ENCODE measurements at places on chromosomes 12 and 14.

DNA sequence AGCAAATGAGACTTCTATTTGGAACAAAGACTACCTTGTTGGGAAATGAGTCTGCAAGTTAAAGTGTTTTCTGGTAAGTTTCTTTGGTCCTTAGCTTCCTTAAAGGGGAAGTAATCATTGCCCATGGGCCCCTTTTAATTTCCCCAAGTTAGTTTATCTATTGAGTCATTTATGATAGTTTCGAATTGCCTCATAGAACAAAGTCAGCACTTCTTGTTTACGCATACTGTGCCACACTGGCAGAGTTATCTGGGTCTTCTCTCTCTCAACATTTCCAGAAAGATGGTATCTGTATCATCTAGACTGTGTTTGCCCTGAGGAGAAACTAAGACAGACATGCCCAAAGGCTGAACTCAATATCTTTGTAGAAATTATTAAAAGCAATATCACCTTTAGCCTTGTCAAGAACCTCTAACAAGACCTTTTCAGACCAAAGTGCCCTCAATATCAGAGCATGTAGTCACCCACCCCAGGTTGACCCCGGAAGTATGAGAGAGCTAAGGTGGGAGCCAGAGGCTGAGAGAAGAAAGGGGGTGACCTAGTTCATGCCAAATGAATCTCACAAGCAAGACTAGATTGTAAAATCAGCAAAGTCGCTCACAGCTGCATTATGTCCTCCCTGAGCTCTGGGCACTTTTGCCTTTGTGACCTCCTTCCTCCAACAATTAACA is 40.0 kb downstream of the GPR65 start:
- DNase-seq = no peak

DNA sequence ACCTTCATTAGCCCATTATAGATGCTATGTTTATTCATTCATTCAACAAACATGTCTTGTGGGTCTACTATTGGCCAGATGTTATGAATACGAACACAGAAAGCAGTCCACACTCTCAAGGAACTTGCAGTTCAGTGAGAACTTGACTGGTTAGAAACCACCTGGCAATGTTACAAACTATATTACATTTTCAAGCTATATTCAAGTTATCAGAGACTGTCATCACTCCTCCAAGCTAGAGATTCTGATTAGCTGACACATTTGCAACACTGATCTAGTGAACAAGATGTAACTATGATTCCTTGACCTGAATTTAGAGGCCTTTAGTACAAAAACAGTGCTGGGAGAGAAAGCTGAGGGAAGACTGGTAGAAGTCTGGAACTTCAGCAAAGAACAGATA is 170.7 kb upstream of the EEA1 start:
- DNase-seq = no peak

DNA sequence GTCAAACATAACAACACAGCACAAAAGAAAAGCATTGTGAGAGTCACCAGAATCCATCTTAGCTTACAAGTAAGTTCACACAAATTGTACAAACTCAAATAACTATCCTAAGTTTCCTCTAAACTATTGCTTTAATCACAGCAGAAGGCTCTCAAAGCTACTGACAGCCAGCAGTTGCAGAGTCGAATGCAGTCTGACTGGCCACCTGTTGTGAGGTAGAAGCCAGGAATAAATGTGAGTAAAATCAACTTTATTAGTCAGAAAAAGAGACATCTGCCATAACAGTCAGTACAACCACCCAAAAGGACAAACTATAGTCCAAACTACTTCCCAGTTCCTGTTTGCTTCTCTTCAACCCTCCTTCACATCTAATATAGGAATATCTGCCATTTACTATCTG is 231.7 kb upstream of the USP15 start:
- no peak for DNase-seq

GRCh38 chr12:23752245-23752644 is 197.2 kb downstream of the SOX5 start:
- no peak for DNase-seq

DNA sequence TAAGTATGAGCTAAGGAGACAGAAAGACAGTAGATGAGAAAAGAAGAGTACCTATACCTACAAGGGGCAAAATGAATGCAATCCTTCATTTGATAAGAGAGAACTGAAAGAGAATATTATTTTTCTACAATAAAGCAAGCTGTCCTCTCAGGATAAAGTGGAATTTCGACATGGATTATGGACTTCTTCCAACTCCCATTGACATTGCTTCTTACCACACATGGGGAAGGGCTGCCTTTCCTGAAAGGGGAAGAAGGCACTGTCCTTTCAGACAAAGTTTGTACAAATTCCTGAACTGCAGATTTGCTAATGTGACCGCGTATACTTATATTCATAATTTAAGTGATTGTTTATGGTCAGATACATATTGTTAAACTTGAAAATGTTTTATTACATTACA is 4.3 kb upstream of the HEBP1 start:
- no peak for DNase-seq

DNA sequence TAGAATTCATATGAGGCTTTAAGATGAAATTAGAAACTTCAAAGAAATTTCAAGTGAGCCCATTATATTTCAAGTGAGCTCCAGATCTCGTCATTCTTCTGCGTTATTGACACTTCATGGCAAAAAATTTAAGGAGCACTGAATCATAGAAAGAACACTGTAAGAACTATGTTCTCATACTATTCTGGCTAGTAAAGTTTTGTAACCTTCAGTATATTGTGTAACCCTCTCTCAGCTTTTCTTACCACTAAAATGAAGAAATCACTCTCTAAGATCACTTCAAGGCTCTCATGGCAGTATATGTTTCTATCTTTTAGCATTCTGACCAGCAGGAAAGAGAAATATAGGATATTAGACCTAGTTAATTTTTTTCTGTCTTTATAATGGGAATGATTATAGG is 6.3 kb downstream of the GPHN start:
- no peak for DNase-seq

DNA sequence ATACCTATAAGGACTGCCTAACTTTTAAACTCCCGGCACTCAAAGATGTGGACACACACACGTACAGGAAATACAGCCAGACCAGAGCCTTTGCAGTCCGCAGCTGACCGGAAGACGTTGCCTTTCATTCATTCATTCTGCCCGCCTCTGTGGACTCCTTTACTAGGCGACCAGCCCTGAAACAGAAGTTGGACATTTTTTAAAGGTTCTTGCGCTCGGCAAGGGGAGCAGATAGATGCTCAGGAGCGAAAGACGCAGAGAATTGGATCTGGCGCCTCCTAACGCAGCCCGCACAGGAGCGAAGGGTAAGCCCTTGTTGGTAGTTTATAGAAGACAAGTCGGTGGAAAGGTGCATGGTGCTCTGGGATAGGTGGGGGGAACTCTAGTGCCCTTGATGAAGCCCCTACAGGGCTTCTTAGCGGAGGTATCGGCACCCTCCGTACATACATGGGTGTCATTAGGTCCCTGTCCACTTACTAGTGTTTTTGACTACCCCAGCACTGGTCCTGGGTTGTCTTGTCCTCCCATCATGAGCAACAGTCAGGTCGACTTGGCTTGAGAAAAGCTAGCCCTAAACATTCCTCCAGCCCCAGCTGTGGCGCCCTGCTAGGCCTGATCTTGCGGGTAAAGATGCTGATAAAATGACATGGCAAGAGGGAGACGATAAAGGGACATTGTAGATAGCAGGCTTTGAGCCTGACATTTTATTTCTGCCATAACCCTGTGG is at the start of gene KDM2B:
TSS of gene KDM2B (minus strand) at position 65 of the 727 bp plus-strand sequence. CDS start 112 bp downstream, outside the sequence.
- no peak for DNase-seq

DNA sequence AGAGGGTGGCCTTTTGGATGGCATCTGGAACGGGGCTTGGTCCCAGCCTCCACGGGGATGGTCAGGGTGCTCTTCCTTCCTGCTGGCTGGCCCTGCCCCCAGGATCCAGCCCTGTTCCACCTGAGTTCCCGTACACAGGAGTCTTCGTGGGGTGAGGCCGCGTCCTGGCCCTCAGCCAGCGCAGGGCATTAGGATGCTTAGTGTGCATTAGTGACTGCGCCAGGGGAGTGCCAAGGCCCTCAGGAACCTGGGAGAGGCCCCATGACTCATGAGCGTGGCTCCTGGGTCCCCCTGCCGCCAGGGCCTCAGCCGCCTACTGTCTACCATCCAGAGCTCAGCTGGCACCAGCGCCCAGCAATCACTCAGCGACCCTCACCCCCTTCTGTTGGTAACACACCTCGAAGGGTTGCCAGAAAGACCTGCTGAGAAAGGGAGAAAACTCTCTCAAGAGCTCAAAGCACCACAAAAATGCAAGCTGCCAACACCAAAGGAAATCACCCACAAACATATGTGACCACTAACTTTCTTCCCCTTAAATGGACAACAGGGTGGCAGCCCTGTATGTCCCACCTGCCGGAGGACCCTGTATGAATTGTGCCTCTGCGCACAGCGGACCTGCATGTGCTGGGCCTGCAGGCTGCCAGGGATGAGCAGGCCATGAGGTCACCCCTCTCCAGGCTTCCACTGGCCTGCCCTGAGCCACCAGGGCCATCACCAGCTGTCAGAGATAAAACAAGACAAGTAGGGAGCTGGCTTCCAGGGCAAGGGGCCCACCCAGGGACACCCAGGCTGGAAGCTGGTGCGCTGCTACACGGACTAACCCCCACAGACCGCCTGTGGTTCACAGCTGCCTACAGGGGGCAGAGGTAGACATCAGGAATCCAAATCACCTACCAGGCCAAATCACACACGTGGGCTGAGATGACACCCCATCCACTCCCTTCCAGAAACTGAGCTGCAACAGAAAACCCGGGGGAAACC is 28.7 kb downstream of the CCDC85C start:
- DNase-seq = no peak

GRCh38 chr14:68449561-68450181 is 343.2 kb downstream of the ZFP36L1 start:
- no peak for DNase-seq

- no peak for DNase-seq
These were observed 153.9 kb downstream of the KIF26A start for GRCh38 chr14:104292084-104292970.

DNA sequence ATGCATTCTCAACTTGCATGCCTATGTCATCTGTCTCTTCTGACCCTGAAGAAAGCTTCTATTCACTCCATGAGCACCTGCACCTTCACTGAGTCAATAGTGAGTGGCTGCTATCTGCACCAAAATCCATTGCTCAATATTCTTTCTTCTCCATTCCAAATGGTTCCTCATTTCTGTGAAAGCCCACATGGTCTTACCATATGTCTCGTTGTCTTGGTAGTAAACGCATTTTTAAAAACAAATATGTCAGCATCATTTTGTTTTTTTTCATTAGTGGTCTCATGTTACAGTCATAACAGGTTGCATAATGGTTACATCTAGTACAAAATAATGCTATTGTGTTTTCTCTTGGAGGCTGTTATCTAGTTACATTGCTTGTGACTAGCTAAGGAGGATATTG is 106.9 kb upstream of the CPM start:
- no peak for DNase-seq

GRCh38 chr12:123041042-123041531 is 60.6 kb downstream of the ARL6IP4 start:
- no peak for DNase-seq

- no peak for DNase-seq
These were observed 34.1 kb downstream of the RAD51B start for GRCh38 chr14:67853715-67854114.

- no peak for DNase-seq
These were observed 6.7 kb downstream of the PSEN1 start for GRCh38 chr14:73143003-73143402.

GRCh38 chr12:74890237-74890599 is 319.4 kb downstream of the KCNC2 start:
- no peak for DNase-seq

GRCh38 chr12:117045160-117046010 is 53.8 kb downstream of the TESC start:
- DNase-seq = no peak

DNA sequence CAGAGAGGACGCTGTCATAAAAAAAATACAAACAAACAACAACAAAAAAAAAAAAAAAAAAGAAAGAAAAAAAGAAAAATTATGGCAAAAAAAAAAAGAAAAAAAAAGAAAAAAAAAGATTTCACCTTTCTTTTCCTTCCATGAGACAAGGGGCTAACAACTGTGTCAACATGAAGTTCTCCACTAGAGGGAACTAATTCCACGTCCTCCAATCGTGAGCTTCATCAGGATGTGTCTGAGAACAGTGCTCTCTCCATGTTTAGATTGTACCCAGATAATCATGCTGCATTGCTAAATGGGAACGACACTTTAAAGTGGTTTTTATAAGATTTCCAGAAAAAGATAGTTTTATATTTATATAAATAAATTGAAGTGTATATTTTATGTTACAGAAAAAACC is 96.2 kb upstream of the PTPRB start:
- DNase-seq = no peak

DNA sequence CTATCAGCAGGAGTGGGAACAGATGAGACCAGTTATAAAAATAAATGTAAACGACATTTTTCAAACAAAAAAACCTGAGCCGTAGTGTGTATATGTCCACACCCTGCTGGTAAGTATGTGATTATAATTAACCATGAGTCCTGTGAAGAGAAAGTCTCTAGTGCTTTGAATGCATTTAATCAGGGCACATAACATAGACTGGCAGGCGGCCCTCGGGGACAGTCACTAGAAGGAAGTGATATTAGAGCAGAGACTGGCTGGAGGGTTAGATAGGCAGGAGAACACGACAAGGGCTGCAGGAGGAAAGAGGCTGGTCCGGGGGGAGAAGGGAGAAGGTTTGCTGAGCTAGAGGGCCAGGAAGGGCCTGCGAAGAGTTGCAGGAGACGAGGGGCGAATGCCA is 23.8 kb upstream of the ELK3 start:
- no peak for DNase-seq

GRCh38 chr12:61780435-61780834 is 479.8 kb upstream of the USP15 start:
- DNase-seq = no peak

DNA sequence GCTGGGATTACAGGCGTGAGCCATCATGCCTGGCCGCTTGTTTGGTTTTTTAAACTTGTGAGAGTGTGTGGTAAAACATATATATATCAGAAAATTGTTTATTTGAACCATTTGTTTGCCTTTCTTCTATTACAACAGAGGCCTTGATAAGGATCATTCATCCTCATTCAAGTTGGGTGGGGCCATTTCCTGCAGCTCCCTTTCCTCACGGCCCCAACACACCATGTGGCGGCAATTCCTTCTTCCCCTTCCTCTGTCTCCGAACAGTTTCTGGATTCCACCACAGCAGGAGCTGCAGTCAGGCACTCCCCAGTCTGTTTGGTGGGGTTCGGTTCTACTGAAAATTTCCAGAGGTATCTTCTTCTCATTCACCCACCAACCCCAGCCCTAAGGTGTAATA is 42.0 kb upstream of the RASSF3 start:
- DNase-seq = no peak

DNA sequence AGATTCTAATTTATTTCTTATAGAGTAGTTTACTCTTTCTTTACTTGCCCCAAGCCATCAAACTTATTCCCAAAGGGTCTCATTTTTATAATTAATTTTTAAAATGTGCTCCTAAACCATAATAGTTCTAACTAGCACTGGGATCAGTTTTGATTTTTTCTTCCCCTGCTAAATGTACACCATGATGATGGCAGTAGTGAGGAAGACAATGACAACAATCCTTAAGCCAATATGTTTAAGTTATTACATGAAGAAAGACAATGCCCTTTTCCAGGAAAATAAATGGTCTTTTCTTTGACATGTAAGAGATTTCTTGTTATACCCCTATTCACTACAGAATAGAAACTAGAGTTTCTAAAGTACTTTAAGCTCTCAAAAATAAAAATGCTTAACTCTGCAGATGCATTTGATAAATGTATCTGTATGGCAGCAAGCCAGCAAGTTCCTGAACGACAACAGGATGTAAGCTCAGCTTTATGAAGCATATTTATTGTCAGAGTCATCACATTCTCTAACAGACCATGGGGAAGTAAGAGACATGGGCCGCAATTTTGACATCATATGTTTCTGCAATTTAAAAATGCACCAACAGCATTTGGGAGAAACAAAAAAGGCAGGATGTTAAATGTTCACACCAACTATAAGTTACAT is 36.0 kb upstream of the SNX6 start:
- DNase-seq = no peak
